ENCODE measurements at places on chromosomes 16 and 17.
A peak's percentile ranks its signal among the peaks of the same experiment; 100 is the strongest.

DNA sequence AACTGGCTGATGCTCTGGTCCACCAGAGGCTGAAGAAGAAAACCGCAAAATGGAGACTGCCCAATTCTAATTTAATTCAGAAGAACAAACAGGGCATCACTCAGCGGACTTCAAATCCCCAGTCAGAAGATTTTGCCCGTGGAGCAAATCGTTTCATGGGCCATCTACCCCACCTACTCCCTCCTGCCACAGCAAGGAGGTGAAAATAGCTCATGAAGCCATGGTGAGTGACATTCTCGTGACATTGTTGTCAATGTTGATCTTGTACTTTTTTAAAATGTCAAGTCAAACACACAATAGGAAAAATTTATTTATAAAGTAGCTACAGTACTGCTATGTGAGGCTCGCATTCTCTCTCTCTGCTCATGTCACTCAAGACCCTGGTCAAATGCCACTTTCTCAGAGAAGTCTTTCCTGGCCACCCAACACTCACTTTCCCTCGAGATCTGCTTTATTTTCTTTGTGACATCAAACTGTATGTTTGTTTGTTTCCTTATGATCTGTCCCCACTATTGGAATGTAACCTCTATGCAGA, 31.3 kb upstream of the SOX9 start:
- DNase-seq, result no peak

- no peak for DNase-seq
Measured at GRCh38 chr16:6993544-6993943, 339.1 kb upstream of the RBFOX1 start.

DNA sequence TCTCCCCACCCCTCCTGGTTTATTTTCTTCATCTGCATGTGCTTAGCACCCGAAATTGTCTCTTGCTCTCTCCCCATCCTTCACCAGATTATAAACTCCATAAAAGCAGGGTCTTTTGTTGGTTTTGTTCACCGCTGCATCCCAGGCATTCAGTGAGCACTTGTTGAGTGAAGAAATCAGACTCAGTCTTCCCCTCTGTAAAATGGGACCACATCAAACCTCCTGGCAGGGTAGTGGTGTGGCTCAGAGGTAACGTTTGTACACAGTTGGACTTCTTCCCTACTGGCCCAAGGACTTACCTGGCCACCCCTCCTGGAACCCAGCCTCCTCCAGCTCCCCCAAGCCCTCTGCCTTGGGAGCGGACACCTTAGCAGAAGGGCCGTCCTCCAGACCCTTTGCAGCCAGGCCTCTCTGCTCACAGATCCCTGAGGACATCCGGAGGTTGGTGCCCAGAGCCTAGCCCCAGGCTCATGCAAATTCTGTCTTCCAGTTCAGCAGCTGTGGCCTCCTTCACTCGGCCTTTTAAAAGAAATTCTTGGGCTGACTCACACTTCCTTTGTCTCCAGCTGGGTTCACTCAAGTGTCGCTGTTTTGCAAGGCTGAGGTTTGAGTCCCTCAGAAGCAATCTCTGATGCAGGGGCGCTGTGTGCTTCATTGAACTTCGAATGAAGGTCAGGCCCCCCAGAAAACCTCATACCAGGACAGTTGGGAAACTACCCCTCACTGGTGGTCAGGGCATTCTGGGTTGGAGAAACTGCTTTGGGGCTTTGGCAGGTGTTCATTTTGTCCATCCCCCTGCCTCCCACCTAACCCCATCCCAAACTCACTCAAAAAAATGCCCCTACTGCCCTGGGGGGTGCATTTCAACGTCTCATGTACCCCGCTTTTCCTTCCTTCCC, 16.8 kb upstream of the RMI2 start:
- DNase-seq, result peak; percentile 44

DNA sequence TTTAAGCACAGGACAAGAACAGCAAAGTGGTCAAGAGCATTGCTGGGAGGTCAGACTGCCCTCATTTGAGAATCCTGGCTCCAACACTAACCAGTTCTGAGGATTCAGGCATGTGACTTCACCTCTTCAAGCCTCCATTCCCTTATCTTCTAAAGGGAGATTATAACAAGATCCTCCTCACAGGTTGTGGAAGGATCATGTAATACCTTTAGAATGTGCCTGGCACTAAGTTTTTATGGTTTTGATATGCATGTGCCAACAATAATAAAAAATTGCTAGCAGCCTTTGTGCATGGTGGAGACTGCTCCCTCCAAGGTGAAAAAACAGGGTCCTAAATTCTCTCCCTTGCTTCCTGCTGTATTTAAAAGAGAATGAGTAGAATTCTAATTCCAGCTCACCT, 36.0 kb upstream of the ADAMTS18 start:
- no peak for DNase-seq

- no peak for DNase-seq
Measured at GRCh38 chr17:41734139-41734948, at the start of gene HAP1. HAP1 (minus strand) TSS chr17:41734643; CDS start chr17:41734634, 9 bp downstream.

GRCh38 chr17:57761887-57762286, 16.8 kb upstream of the CCDC182 start:
- DNase-seq, result no peak

GRCh38 chr16:58062821-58063220, 37.3 kb downstream of the MMP15 start:
- DNase-seq, result no peak

DNA sequence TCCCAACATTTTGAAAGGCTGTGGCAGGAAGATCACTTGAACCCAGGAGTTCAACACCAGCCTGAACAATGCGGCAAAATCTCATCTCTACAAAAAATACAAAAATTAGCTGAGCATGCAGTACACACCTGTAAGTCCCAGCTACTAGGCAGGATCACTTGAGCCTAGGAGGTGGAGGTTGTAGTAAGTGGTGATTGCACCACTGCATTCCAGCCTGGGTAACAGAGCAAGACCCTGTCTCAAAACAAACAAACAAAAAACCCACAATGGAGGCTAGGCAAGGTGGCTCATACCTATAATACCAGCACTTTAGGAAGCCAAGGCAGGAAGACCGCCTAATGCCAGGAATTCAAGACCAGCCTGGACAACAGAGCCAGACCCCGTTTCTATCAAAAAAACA, 12.0 kb downstream of the APPBP2 start:
- DNase-seq, result no peak

DNA sequence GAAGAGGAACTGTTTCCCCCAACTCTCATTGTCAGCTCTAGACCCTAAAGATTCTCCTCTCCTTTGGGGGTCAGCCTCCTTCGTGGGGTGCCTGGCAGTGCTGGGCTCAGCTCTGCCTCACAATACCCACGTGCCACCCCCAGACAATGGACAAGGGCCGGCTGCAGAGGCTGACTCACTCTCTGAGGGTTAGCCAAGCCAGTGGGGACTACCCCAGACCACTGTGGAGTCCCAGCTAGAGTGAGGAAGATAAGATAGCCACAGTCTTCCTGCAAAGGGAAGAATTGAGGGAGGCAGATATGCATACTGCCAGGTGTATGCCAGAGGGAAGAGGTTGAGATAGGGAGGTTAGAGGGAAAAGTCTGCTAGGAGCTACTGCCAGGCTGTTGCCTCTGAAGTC, 13.5 kb upstream of the MTMR4 start:
- DNase-seq, result no peak

DNA sequence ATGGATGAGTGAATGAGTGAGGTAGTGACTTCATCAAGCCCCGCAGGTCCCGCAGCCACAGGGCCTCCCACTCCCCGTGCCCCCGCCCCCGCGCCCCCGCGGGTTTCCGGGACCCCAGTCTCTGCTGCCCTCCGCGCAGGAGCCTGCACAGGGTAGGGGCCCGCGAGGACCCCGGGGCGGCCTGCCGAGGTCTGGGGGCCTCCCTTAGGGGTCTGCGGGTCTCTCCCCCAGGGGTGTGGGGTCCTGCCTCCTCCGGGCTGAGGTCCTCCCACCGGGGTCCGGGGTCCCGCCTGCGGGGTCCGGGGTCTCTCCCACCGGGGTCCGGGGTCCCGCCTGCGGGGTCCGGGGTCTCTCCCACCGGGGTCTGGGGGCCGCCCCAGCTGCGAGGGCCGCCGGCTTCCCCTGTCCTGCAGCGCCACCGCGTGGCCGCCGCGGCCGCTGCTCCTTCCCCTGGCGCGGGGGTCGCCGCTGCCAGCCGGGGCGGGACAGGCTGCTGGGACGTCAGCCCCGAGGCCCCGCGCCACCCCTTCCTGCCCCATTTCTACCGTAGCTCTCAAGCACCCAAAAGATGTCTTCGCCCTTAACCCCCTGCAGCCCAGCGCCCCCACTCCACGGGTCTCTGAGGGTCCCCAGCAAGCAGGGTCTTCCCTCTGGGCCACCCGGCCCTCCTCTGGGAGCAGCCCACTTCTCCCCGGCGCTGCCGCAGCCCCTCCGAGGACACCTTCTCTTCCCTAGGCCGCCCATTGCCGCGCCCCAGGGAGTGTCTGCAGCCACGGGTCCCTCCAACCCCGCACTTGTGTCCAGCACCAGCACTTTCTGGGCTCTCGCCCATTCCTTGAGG, 10.4 kb upstream of the CHMP6 start:
- DNase-seq, result no peak

DNA sequence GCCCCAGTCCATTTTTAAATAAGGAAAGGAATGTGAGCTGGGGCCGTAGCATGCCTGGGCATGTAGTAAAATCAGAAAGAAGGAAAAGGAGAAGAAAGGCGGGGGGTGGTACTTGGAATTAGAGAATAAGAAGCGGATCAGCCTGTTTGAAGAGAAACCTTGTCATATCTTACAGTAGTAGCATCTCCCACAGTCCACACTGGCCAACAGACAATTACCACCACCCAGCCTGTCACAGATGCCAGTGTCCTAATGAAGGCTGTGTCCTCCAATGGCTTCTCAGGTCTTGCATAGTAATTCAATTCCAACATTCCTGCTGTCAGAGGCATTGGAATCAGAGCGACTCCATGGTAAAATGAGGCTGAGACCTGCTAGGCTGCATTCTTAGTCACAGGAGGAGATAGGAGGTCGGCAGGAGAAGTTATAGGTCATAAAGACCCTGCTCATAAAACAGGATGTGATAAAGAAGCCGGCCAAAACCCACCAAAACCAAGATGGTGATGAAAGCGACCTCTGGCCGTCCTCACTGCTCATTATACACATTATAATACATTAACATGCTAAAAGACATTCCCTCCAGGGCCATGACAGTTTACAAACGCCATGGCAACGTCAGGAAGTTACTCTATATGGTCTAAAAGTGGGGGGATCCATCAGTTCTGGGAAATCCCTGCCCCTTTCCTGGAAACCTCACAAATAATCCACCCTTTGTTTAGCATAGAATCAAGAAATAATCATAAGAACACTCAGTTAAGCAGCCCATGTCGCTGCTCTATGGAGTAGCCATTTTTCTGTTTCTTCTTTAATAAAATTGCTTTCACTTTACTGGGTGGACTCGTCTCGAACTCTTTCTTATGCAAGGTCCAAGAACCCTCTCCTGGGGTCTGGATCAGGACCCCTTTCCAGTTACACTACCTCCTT, 9.6 kb upstream of the AKAP10 start:
- DNase-seq, result no peak

DNA sequence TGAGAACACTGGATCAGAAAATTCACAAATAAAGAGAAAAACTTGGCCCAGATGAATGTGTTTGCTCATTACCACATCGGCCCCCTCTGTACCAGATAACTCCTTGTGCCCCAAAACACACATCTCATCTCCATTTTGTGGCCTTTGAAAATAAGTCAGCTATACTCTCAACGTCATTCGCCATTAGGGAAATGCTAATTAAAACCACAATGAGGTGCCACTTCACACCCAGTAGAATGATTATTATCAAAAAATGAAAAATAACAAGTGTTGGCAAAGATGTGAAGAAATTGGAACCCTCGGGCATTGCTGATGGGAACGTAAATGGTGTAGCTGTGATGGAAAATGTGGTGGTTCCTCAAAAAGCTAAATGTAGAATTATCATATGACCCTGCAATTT, 34.6 kb upstream of the AKTIP start:
- DNase-seq, result no peak

DNA sequence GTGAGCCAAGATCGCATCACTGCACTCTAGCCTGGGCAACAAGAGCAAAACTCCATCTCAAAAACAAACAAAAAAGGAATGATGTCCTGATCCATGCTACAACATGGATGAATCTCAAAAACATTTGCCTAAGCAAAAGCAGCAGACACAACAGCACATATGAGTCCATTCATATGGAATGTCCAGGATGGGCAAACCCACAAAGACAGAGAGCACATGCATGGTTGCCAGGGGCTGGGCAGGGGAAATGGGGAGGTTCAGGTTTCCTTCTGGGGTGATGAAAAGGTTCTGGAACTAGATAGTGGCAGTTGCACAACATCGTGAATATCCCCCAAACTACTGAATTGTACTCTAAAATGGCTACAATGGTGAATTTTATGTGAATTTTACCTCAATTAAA, 35.3 kb upstream of the RAI1 start:
- no peak for DNase-seq

- DNase-seq, result no peak
Measured at GRCh38 chr16:15435216-15435864, 952 bp downstream of the BMERB1 start.

DNA sequence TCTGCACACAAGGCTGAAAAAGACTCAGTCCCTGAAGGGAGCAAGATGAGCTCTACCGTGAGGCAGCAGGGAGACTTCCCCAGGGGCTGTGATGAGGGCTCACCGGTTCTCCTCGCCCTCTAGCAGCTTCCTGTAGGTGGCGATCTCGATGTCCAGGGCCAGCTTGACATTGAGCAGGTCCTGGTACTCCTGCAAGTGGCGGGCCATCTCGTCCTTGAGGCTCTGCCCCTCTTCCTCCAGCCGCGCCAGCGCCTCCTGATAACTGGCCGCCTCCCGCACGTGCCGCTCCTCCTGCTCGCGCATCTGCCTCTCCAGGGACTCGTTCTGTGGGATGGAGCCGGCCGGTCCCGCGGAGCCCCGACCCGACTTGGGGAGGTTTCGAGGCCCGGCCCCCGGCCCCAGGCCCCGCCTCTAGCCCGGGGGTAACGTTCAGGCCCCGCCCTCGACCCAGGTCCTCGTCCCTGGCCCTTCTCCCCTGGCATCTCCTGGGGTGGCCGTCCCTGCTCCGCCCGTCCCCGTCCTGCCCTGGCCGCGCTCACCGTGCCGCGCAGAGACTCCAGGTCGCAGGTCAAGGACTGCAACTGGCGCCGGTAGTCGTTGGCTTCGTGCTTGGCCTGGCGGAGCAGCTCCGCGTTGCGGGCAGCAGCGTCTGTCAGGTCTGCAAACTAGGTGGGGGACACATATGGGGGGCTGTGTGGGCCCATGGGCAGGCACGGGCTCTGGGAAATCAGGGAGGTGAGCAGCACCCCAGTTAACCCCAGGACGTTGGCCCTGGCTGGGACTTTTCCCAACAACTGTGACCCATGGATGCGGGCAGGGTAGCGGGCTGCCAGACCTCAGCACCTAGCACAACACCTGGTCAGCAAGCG, 3.9 kb downstream of the GFAP start:
- peak; percentile 40 for DNase-seq

All from stimulated activated CD4-positive, alpha-beta T cell treated with anti-CD3 and anti-CD28 coated beads, Interleukin-2, amount 100 ng/mL, for 48 hours (primary cell).